ENCODE measurements at places on chromosomes 7 and 10. TPM values are rescaled to one million over a fixed set of nuclear protein-coding genes. Genes with fewer than 3 reads are reported as not detected.

NEUROG3 gene
- total RNA-seq, result not detected

RNF32 gene
- 1.3 TPM for total RNA-seq

SPAM1 gene
- not detected for total RNA-seq

JMJD1C gene
- total RNA-seq, result 72.0 TPM

CYP17A1 gene
- total RNA-seq, result not detected

STEAP1B gene
- 0.28 TPM for total RNA-seq

TRIM74 gene
- total RNA-seq, result not detected

TRIL gene
- total RNA-seq, result 0.67 TPM

RARRES2 gene
- total RNA-seq, result 437 TPM

CUZD1 gene
- 0.14 TPM for total RNA-seq

MASTL gene
- total RNA-seq, result 4.9 TPM

TMEM176B gene
- total RNA-seq, result 1,041 TPM

CYP2C19 gene
- 0.37 TPM for total RNA-seq

PTPRN2 gene
- 1.9 TPM for total RNA-seq

POLL gene
- 11.3 TPM for total RNA-seq

OPN1SW gene
- total RNA-seq, result not detected

FFAR4 gene
- total RNA-seq, result 0.14 TPM

EPO gene
- 1.5 TPM for total RNA-seq

FAM25A gene
- total RNA-seq, result not detected

PPP3CB gene
- 15.6 TPM for total RNA-seq

PDE1C gene
- 0.92 TPM for total RNA-seq

PKD1L1 gene
- 0.09 TPM for total RNA-seq

MPP7 gene
- total RNA-seq, result 3.1 TPM

OPN4 gene
- total RNA-seq, result not detected

MYH16 gene
- not detected for total RNA-seq

SPDYE16 gene
- total RNA-seq, result 0.17 TPM

RAPGEF5 gene
- 54.8 TPM for total RNA-seq

PHF14 gene
- 24.4 TPM for total RNA-seq
